ENCODE measurements at places on chromosomes 4 and X. TPM values are rescaled to one million over a fixed set of nuclear protein-coding genes. Genes with fewer than 3 reads are reported as not detected.

DNA sequence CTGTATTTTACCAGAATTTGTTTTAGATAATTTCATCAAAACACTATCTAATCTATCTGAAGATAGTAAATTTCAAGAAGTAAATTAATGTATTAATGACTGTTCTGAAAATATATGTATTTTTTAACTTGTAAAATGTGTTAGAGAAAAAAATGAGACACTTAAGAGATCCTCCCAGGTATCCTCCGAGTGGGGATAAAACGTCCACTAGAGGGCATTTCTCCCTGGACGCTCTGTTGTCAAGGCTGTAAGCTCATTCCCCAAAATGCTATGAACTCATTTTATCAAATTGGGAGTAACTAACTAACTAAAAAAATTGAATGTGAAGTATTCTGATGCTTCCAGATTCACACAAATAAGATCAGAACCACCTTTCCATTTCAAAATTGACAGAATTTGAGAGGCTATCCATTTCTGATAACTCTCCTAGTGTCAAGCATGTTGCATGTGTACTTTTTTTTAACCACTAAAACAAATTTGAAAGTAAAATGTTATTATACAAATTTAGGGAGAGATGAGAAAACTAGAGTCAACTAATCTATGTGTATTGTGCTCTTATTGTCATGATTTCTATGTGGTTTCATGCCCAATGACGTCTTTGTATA lies 337.3 kb upstream of the HS3ST1 start:
- no peak for DNase-seq
- no peak overlapping the region for H3K27ac ChIP-seq
- no peaks in the 10 kb centered on the region for H3K27me3 ChIP-seq
- no peaks in the 10 kb centered on the region for H3K36me3 ChIP-seq
- H3K4me1 ChIP-seq, result no peaks in the 10 kb centered on the region

SPP1 gene
- total RNA-seq, result 2.7 TPM

GRCh38 chrX:1427756-1428155 lies 25.0 kb downstream of the ASMTL start:
- no peak for DNase-seq
- no peaks in the 10 kb centered on the region for H3K27me3 ChIP-seq
- no peak overlapping the region for H3K27ac ChIP-seq
- H3K36me3 ChIP-seq, result peaks cover 19% of the 10 kb centered on the region
- H3K4me3 ChIP-seq, result no peak overlapping the region

DNA sequence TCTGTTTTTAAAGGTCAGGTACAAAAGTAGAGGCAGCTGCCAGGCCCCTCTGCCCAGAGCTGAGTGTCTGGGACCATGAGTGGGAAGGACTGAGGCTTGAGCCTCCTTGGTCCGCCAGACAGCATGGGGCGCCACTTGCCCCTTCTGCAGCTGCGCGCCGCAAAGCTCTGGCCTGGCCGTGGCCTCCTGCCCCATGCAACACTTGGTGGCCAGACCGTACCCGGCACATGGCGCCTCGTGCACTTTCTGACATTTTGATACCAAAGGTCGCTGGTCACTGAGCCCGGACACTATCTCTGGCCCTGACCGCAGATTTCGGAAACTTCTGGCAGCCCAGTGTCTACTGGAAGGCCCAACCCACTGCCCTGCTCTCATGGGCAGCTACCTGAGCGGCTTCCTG lies 18.6 kb downstream of the CLTRN start:
- no peak for DNase-seq
- no peaks in the 10 kb centered on the region for H3K36me3 ChIP-seq
- no peak overlapping the region for H3K4me3 ChIP-seq

DNA sequence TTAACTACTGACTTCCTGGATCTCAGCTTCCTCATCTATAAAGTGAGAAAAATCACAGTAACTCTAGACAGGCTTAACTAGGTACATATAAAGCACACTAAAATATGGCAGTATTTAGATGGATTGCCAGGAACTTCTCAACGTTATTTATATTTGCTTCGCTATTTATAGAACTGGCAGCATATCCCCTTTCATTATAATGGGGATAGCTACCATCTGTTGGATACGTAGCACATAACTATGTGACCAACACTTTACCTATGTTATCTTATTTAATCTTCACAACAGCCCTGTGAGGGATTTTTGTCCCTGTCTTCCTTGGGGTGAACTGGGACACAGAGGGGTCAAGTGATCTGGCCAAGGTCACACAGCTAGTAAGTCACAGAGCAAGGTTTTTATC lies 64.6 kb downstream of the ENPEP start:
- H3K27ac ChIP-seq, result no peak overlapping the region
- no peak for DNase-seq
- no peaks in the 10 kb centered on the region for H3K4me1 ChIP-seq
- no peaks in the 10 kb centered on the region for H3K27me3 ChIP-seq
- no peak overlapping the region for H3K4me3 ChIP-seq

- H3K27ac ChIP-seq, result no peak overlapping the region
- H3K36me3 ChIP-seq, result no peaks in the 10 kb centered on the region
- DNase-seq, result no peak
- H3K4me1 ChIP-seq, result no peaks in the 10 kb centered on the region
- H3K27me3 ChIP-seq, result no peaks in the 10 kb centered on the region
These were observed 62.1 kb downstream of the FUNDC1 start for GRCh38 chrX:44480591-44480990.

DNA sequence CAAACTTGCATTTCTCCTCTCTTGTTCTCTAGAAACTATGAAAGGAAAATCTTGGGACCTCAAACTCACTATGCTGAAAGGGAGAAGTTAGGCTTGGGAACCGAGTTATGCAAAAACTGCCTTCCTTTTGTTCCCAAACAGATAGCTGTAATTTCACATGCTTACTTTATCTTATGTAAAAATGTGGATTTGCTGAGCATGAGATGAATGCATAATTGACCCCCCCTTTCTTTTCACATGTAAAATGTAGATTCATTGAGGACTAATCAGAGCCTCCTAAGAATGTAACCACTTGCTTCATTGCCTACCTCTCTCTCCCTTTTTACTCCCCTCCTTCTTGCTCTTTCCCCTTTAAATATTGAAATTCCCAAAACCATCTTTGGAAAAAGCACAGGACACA lies 18.0 kb downstream of the TBC1D9 start:
- no peaks in the 10 kb centered on the region for H3K27me3 ChIP-seq
- DNase-seq, result no peak
- H3K36me3 ChIP-seq, result no peaks in the 10 kb centered on the region

NPY2R gene
- total RNA-seq, result not detected

- no peak overlapping the region for H3K4me3 ChIP-seq
- no peaks in the 10 kb centered on the region for H3K27me3 ChIP-seq
- no peaks in the 10 kb centered on the region for H3K4me1 ChIP-seq
- H3K27ac ChIP-seq, result no peak overlapping the region
These were observed 166.9 kb upstream of the PCDH10 start for GRCh38 chr4:132982151-132982550.
